Activated CD4-positive, alpha-beta T cell treated with anti-CD3 and anti-CD28 coated beads for 1 hour (primary cell): ENCODE measurements at places on chromosomes 12 and 14.

DNA sequence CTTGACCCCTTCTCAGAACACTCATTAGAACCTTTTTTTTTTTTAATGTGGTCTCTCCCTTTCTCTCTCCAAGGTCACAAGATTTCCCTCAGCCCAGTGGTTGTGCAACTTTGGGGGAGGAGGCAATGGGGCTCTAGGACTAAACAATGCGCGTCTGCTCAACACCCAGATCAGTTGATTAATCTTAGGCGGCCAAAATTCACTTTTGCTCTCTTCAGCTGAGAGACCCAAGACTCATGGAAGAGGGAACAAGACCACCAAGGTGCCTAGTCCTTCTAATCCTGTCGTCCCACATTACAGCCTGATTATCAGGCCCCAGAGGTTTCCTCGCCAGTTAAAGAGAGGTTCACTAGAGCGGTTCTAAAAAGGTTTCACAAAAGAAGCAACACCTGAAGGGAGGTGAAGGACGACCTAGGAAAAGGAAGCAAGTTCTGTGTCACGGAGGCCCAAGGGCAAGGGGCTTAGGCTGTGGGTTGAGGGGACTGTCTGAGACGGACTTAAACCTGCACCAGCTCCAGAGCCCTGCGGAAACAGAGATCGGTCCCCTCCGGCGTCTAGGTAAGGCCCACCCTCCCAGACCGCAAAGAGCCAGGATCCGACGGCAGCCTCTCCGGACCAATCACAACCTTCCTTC lies 824 bp upstream of the TARBP2 start:
- no peak for DNase-seq

GRCh38 chr12:93848523-93849101 lies 171.4 kb downstream of the CRADD start:
- no peak for DNase-seq

- DNase-seq, result no peak
Measured at GRCh38 chr12:27394676-27395075, 51.9 kb upstream of the SMCO2 start.

GRCh38 chr12:82605115-82605514 lies 81.6 kb upstream of the TMTC2 start:
- no peak for DNase-seq

GRCh38 chr12:46360908-46361666 lies 11.5 kb downstream of the SLC38A2 start:
- no peak for DNase-seq

DNA sequence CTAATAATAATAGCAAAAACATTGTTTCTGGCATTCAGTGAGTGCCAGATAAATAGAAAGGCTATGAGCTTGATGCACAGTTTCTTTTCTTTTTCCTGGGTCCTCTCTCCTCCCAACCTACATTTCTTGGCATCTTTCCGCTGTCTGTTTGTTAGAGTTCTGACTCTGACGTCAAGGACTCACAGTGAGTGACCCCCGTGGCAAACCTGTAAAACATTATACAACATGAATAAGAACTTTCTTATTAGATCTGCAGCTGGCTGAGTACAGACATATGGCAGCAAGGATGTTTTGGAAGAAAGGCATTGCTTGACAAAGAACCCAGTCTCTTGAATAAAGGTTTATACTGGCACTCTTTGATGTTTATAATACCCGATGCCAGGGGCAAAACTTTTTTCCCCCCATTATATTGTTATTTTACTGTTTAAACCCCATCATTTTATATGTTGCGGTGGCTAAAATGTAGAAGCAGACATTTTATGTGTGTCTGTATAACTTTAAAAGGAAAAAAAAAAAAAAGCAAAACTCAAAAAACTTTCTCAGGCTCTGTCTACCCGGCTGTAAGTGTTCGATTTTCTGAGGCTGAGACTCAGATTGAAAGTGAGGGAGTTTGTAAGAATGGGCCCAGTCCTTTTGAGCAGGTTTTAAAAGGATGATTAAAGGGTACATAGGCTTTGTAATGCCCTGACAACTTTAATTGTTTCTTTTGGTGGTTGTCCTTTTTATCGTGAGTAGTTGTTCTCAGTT lies 159.3 kb downstream of the PDE3A start:
- DNase-seq, result no peak

DNA sequence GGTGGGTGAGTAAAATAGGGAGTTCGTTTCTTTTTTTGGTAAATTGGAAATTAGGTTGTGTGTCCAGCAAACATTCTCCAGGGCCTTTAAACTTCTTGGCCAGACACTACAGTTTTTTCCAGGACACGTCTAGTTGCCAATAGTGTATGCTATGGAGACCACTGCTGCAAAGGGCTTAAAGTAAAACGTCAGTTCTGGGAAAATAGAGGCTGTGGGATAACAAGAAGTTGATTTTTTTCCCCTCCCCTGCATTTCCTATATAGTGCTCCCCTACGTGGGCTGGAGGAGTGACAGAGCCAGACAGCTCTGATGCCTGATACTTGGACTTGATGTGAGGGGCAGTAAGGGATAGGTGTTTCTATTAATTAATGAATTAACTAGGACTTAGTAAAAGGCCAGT lies 2.4 kb downstream of the ACVR1B start:
- no peak for DNase-seq
